Skeletal muscle cell (primary cell): ENCODE measurements at places on chromosomes 2 and 18.

GRCh38 chr18:60247103-60247502 lies 125.5 kb downstream of the MC4R start:
- DNase-seq, result no peak

DNA sequence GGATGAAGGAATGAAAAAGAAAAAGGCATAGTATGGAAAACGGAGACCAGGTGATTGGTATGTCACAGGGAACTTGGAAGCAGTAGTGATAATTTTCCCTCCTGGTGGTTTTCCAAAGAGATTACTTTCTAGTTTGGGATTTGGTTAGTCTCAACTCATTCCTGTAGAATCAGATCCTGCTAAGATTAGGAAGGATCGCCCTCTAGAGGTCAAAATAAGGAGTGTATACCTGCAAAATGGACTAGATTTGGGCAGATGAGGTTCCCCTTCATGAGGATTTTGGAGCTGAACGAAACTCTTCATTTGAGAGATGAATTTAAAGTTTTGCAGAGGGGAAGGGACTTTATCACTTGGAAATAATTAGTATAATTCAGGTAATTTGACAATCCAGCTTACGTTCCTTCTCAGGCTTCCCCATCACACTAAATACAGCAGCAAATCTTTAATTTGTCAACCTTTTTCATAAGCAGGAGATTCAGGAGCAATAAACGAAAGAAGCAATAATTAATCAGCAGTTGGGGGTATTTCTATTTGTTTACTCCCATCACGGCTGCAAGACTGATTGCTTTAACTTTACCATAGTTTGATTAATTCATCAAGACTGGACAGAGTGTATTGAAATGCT lies 65.2 kb downstream of the CCDC195 start:
- peak; percentile 4 for DNase-seq

DNA sequence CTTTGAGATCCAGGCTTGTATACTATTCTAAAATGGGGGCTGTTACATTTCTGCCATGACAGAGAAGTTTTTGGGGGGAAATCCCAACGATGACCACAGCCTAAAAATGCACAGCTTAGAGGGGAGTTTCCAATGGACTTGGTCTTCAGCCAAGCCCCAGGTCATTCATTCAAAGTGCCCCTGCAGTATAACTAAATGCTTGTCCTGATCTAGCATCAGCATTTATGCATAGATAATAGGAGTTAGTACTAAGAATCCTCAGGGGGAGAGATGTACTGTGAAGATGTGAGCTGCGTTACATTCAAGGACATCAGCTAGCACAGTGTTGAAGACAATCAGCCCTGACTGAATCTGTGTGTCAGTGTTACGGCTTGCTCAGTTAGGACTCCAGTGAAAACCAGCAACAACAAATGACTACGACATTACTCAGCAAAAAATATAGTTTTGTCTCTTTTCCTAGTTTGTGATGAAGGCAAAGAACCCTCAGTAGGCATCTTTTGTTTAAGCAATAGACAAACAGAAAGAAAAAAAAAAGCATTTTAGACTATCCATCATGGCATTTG lies 160.9 kb downstream of the ZEB2 start:
- peak; percentile 51 for DNase-seq

DNA sequence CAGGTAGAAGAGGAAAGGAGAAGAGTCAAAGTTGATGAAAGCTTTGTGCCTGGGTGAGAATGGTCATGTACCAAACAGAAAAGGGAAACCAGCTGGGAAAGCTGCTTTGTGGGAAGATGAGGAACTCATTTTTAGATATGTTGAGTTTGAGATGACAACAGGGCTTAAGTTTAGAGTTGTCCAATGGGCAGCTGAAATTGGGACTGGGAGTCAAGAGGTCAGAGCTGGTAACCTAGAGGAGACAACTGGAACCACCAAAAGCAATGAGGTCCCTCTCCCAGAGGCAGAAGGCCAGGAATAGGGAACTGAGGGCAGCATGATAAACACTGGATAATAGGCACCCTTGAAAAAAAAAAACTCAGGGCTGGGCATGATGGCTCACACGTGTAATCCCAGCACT lies 48.8 kb downstream of the SLC4A1AP start:
- DNase-seq, result no peak

GRCh38 chr2:231933916-231934401 lies 7.8 kb upstream of the NPPC start:
- peak; percentile 48 for DNase-seq

- no peak for DNase-seq
Measured at GRCh38 chr2:142462306-142462705, 331.5 kb upstream of the LRP1B start.

GRCh38 chr2:239821694-239822075 lies 203.5 kb downstream of the NDUFA10 start:
- DNase-seq, result no peak
